ENCODE measurements at places on chromosomes 11 and 22.

GRCh38 chr11:47411884-47412746 is 3.7 kb downstream of the SLC39A13 start:
- peak; percentile 44 for DNase-seq

DNA sequence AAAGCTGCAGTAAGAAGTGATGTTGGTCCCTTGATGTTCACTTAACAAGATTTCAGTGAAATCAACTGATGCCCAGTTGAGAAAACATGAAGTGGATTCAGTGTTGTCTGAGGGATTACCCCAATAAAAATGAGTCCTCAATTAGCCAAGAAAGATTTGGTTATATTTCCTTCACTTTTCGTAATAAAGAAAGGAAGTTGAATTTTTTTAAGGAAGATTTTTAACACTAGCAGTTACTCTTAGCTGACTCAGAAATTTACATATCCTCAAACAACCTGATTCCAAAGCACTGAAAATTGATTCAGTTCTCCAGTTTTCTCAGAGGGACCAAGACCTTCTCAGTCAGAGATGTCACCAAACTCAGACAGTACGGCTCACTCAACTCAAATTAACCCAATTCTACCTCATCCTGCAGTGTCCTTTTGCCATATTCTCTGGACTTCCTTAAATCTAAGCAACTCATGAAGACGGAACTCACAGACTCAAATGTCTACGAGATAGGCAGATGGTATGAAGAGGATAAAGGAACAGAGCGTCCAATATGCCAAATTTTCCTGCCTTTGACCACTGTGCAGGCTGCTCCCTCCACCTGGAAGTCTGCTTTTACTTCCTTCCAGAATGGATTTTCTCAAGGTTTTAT is 22.8 kb downstream of the SLC5A4 start:
- DNase-seq = no peak

DNA sequence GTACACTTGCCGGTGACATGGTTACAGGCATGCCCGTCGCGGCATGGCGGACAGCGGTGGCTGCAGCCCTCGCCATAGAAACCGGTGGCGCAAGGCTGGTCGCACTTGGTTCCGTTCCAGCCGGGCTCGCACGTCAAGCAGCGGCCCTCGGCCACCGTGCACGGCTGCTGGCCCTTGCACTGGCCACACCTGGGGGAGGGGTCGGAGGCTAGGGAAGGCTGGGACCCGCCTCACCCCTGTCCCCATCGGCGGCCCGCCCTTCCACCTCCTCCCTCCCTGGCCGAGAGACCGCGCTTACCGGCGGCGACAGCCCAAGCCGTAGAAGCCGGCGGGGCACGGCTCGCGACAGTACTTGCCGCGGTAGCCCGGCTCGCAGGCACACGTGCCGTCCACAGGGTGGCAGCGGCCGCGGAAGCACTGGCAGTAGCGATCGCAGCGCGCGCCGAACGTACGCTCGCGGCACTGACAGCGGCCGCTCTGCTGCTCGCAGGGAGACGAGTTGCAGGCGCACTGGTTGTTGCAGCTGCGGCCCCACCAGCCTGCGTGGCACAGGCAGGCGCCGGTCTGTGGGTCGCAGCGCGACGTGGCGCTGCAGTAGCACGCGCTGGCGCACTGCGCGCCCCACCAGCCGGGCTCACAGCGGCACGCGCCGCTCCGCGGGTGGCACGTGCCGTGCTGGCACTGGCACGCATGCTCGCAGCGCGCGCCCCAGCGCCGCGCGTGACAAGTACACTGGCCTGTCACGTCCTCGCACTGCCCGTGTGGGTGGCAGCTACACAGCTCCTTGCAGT is 6.7 kb downstream of the SCARF2 start:
- no peak for DNase-seq

- no peak for DNase-seq
Measured at GRCh38 chr22:26570864-26571525, 18.9 kb downstream of the TPST2 start.

GRCh38 chr11:132531921-132532320 is 1000.4 kb downstream of the OPCML start:
- no peak for DNase-seq

GRCh38 chr11:57597916-57598830 is 688 bp downstream of the SERPING1 start:
- DNase-seq = peak; percentile 77

GRCh38 chr11:117750357-117750756 is 46.7 kb downstream of the DSCAML1 start:
- DNase-seq = no peak

DNA sequence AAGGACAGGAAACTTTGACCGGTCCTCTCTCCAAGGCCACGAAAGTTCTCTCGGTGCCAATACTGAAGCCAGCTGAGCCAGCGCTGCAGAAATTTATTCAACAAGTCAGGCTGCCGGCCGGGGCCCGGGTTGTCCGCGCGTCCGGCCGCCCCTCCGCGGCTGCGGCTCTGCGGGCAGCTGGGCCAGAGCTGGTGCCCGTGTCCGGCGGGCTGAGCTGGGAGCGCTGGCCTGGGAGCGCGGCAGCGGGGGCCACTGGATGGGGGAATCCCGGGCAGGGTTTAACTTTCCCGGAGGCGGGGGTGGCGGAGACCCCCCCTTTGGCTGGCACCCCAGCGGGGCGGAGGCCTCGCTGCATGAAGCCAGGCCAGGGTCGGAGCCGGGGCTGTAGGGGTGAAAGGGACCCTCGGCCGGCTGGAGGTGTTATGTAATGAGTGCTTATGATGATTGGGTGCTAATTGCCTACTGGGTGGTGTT is 12.3 kb upstream of the CACNA1I start:
- DNase-seq = no peak

DNA sequence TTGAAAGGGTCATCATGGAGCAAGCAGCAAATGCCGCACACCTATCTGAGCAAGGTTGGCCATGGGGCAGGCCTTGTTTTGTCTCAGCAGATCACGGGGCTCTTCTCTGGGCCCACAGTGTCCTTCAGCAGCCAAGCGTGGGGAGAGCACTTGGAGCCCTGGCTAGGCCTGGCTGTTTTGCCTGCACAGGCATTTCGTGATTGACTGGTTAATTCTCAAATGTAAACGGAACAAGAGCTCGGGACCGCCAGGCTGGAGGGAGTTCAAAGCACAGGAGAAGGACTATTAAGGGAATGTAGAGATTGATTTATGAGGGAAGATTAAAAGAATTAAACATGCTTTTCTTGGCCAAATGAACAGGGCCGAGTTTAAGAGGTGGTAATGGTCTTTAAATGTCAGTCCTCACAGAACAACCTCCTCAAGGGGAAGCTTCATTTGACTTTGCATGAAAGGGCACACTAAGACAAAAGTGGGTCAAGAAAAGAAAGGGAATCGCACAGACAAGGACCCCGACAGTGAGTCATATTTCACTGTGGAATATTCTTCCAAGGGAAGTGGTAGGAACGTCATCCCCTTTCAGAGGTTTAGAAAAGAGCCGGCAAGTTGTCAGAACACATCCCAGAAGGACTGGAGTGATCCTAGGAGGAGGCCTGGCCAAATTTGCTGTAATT is 20.7 kb downstream of the SPON1 start:
- no peak for DNase-seq

DNA sequence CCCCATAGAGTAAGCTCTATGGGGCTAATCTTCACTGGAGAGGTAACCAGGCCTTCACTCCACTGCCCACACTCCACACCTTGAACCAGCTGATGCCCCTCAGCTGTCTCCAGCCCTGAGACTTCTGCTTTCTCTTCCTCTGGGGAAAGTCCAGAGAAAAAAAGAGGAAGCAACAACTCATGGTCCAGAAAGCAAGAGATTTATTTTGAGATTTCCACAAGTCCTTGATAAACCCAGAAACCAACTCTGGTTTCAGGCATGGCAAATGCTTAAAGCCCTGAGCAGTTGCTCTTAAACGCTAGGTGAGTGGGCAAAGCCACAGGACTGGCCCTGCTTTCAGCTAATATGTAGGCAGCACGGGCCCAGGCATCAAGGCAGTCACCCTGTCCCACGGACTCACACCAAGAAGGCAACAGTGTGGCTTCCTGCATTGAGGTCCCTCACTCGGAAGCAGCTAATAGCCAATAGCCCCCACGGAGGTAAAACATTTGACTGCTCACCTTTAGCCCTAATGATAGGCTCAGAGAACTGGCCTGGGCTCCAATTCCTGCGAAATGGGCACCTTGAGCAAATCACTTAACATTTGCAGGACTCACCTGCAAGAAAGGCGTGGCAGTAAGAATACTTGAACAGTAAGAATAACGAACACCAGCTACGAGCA is 4.3 kb downstream of the CYB561A3 start:
- no peak for DNase-seq

DNA sequence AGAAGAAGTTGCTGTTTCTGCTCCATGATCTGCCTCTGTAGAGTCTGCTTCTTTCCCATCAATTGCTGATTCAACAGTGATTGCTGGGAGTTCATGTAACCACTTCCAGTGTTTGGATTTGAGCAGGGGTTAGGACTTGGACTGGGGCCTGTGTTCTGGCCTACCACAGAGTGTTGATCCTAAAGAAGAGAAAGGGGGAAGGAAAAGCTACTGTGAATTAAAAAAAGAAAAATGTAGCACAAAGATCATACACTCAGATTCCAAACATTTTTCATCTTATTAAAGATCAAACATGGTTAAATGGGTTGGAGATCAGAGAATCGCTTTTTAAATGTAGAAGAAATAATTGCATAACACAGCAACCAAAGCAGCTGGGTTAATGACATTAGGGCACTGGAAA is 67.6 kb upstream of the MTMR2 start:
- DNase-seq = no peak

DNA sequence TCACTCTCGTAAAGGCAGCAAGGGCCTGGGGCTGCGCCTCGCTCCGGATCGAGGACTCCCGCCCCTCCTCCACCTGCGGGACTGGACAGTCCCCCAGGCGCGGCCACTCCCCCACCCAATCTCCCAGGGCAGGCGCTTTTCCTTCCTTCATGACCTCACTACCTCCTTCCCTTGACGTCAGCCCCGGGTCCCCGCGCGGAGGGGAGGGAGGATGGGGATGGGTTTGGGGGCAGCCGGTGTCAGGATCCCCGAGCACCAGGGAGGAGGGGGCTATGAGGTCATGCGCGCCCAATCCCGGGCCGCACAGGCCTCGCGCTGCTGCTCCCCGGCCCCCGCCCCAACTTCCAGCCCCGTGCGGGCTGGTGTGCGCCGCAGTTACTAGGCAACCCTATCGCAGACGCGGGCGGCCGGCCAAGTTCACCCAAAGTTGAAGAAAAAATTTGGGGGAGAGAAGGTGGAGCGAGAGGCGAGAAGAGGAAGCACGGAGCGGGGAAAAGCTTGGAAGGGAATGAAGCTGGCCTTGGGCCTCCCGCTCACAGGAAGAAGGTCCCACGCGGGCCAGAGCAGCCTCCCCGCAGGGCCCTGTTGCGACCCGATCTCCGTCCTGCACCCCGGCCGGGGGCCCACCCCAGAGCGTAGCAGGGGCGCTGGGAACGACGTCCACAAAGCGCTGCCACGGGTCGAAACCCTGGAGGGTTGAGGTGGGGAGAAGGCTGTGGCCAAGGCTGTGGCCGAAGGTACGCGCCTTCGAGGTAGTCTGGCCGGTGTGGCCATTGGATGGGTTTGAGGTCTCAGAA is 8.3 kb downstream of the WT1 start:
- no peak for DNase-seq

DNA sequence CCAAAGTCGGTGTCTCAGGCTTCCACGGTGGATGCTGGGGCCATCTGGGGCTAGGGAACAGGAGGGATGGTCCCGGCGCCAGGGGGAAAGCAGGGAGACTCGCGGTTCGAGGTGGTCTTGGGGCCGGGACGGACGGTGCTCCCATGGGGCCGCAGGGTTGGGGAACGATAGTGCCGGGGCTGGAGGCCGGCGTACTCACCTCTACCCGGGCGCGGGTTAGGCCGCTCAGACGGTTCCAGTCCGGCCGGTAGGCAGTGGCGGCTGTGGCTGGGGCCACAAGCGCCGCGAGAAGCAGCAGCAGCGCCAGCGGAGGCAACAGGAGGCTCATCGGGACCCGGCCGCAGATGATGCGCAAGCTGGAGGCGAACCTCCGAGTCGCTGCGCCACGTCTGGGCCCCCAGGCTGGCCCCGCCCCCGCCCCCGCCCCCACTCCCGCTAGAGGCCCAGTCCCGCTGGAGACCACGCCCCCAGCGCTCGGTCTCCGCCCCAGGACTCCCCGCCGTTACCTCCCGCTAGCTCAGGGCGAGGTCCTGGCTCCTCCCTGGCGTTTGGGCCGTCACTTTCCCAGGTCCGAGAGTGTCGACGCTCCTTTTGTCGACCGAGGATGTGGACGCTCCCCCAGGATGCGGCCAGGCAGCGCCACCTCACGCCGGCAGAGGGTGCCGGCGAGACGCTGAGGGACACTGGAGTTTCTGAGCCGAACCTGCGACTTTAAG is at the start of gene SELENOM:
Gene SELENOM (minus strand): TSS at position 391 of the 716 bp plus-strand sequence. CDS start 63 bp downstream, at position 328.
- DNase-seq = peak; percentile 70

GRCh38 chr11:64524158-64524527 is 66.9 kb upstream of the SLC22A12 start:
- no peak for DNase-seq

DNA sequence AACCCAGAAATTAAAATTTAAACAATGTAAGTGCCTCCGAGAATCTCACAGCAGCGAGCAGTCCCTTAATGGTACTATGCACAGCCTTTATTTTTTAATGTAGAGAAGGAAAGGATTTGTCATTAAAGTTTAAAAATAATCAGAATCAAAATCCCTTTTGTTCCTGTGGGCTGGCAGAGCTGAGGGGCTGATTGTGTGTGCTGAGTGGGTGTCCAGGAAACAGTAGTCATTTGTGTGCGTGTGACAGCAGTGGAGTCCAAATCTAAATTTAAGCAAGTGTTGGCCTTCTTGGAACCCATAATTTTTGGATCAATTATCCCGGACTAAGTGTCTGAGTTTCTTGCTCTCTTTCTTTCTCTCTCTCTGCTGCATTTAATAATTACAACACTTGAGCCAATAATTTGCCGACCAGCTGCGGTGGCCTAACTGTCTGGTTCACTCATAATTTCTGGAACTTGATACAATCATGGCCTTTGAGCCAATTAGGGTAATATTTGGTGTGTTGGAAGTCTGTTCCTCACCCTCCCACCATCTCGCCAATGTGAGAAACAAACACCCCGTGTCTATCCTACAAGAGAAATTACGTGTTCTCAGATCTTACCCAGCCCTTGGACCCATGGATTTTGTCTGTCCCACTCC is 528.0 kb downstream of the SOX6 start:
- no peak for DNase-seq

DNA sequence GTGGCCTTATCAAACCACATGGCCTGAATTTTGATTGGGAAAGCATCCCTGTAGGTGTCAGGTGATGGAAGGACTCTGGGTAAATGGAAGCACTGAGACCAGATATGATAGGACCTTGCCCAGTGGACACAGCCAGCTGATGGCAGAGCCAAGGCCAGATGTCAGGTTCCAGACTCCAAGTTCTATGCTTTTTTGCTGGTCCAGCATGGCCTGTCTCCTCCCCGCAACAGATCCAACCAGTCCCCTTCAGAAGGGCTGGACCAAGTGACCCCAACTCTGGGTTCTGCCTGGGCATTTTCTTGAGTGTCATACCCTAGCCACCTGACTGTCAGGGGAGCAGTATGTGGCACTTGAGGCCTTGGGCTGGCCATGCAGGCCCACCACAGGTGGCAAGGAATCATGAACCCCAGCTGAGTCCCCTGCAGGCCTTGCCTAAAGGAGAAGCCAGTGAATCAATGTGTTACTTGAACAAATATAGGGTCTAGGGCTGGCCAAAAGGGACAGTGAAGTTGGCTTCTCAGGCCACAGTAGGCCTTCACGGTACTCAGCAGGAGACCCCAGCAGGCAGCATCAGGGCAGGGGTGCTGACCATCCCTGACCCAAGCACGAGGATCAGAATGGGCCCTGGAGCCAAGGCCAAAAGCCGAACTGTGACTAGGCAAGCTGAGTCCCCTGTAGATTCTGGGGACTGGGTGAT is 27.1 kb downstream of the KCNQ1OT1 start:
- DNase-seq = no peak

- DNase-seq = no peak
Measured at GRCh38 chr11:2348986-2349385, 28.1 kb upstream of the CD81 start.
